Upper lobe of right lung (tissue), 1 donor: ENCODE measurements at places on chromosomes 1 and 21. TPM values are rescaled to one million over a fixed set of nuclear protein-coding genes. Genes with fewer than 3 reads are reported as not detected.
A peak's percentile ranks its signal among the peaks of the same experiment; 100 is the strongest.

- peaks cover 13% of the 10 kb centered on the region for H3K4me1 ChIP-seq
- no peaks in the 10 kb centered on the region for H3K27me3 ChIP-seq
- DNase-seq, result no peak
- no peak overlapping the region for H3K4me3 ChIP-seq
These were observed 150.8 kb downstream of the ETS2 start for GRCh38 chr21:38956521-38956855.

The LORICRIN gene
- total RNA-seq, result not detected

DNA sequence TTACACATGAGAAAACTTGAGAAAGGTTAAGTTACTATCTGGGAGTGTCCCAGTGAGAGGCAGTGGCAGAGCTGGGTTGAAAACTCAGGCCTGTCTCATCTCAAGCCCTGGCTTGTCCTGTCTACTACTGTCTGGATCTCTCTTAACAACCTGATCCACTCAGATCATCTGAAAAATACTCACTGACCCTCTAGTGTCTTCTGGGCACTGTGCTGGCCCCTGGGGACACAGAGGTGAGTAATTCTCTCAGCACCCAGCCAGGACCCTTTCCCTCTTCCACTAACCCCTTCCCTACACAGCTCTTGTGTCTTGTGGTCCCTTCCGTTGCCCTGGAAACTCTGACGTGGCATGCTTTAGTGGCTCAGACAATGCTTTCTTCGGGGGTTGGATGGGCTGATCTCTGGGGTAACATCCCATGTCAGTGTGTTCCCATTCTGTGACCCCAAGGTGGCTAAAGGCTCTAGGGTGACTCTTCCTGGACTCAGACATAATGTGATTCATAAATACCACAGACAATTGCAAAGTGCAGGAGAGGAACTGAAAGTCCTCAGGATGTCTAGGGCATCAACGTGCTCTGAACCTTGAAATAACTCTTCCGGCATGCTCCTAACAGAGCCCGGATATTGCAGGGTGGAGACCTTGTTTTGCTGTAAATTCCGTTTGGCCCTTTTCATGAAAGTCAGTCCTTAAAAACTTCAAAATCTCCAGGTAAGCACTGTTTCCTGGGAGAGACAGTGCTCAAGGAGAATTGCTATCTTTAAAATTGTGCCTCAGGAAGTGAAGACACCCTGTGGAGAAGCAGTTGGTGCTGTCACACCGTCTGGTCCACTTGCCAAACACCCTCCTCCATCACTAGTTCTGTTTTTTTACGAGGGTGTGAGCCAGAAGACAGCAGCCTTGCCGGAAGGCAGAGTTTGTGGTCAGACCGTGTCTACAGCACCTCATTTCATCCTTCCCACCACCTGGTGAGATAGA lies 4.0 kb downstream of the SHISAL2A start:
- H3K4me1 ChIP-seq, result no peaks in the 10 kb centered on the region
- no peak overlapping the region for H3K4me3 ChIP-seq
- peak overlapping the region; percentile 70 for H3K27ac ChIP-seq
- peaks cover 22% of the 10 kb centered on the region for H3K27me3 ChIP-seq

- DNase-seq, result no peak
- no peak overlapping the region for H3K27ac ChIP-seq
- H3K4me3 ChIP-seq, result no peak overlapping the region
- H3K36me3 ChIP-seq, result no peaks in the 10 kb centered on the region
These were observed 1058.1 kb upstream of the TMPRSS15 start for GRCh38 chr21:19461481-19462205.

The DDOST gene
- 161 TPM for total RNA-seq

DNA sequence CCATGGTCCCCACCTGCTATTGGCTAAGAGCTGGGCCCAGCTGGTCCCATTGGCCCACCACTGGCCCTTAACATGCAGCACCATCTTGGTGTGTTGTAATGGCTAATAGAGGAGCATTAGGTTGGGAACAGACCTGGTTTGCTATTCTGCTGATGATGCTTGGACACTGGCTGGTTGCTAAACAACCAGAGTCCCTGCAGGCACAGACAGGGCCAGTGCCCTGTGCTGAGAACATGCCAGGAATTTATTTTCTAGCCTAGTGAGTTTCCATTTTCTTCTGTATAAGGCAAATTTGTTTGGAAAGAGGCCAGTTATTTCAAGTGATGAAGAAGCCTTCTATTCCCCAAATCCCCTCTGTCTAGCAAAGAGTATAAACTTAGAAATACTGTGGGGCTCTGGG lies 42.9 kb upstream of the TDRD10 start:
- no peak overlapping the region for H3K27ac ChIP-seq
- H3K4me1 ChIP-seq, result peaks cover 25% of the 10 kb centered on the region
- peaks cover 40% of the 10 kb centered on the region for H3K36me3 ChIP-seq
- H3K4me3 ChIP-seq, result no peak overlapping the region

DNA sequence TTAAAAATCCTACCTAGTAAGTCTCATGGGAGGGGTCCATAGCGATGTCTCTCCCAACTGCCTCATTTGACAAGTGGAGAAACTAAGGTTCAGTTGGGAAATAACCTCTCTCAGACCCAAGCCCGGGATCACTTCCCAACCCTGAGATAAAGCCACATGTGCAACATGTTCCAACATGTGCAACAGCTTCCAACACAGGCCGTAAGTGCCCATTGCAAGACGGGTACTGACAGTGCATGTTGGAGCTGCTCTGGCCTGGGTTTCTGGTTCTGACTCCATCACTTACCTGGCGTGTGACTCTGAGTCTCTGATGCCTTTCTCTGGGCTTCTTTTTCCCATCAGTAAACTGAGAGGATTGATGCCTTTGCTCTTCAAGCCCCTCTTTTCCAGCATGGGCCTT lies 38.0 kb upstream of the FOXO6 start:
- no peaks in the 10 kb centered on the region for H3K4me1 ChIP-seq
- no peaks in the 10 kb centered on the region for H3K36me3 ChIP-seq
- no peaks in the 10 kb centered on the region for H3K27me3 ChIP-seq
- no peak overlapping the region for H3K4me3 ChIP-seq

The RIPPLY3 gene
- not detected for total RNA-seq

DNA sequence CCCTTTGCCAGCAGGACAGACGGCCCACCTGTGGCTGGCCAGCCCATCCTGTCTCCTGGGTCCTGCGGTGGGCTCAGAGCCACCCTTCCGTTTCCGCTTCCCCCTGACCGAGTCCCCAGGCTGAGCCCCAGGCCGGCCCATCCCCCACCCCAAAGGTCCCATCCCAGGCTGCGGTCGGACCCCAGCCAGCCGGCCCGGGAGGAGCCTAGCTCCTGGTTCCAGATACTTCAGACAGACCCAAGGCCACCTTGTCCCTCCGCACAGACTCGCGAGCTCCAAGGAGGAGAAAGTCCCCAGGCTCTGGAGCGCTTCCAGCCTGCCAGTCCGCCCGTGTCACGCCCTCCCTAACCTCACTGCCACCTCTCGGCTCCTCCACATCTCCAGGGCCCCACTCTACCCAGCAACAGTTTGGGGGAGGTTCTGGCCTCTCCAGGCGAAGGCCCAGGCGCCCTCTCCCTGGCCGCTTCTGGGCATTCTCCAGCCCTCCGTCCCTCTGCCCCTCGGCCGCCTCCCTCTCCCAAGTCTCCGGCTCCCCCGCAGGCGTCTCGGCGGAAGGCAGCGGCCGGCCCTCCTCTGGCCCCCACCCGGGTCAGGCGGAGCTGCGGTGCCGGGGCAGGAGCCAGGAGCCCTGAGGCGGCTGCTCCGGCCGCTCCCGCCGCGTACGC lies 835 bp downstream of the LRRN2 start:
- H3K36me3 ChIP-seq, result no peaks in the 10 kb centered on the region
- DNase-seq, result no peak
- H3K27me3 ChIP-seq, result peaks cover 36% of the 10 kb centered on the region
- no peak overlapping the region for H3K27ac ChIP-seq
- H3K4me1 ChIP-seq, result peaks cover 10% of the 10 kb centered on the region

DNA sequence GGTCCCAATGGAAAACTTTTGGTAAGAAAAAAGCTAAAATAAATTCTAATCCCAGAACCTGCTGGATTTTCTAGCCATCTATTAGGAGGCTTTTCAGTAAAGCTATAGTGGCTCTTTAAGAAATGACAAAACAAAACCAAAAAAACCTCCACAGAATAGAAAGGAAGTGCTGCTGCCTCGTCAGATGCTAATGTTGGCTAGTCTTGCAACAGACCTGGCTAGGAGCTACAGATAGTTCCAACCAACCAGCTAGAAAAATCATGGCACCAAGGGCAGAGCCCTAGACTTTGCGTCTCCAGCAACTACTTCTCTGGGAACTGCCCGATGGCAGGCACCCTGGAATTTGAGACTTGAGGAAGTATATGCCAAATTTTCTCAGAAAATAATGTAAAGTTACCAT lies 7.6 kb downstream of the CD101 start:
- H3K4me1 ChIP-seq, result no peaks in the 10 kb centered on the region
- no peak overlapping the region for H3K4me3 ChIP-seq
- H3K36me3 ChIP-seq, result no peaks in the 10 kb centered on the region
- no peaks in the 10 kb centered on the region for H3K27me3 ChIP-seq
- no peak for DNase-seq

The MCOLN3 gene
- total RNA-seq, result 14.0 TPM

DNA sequence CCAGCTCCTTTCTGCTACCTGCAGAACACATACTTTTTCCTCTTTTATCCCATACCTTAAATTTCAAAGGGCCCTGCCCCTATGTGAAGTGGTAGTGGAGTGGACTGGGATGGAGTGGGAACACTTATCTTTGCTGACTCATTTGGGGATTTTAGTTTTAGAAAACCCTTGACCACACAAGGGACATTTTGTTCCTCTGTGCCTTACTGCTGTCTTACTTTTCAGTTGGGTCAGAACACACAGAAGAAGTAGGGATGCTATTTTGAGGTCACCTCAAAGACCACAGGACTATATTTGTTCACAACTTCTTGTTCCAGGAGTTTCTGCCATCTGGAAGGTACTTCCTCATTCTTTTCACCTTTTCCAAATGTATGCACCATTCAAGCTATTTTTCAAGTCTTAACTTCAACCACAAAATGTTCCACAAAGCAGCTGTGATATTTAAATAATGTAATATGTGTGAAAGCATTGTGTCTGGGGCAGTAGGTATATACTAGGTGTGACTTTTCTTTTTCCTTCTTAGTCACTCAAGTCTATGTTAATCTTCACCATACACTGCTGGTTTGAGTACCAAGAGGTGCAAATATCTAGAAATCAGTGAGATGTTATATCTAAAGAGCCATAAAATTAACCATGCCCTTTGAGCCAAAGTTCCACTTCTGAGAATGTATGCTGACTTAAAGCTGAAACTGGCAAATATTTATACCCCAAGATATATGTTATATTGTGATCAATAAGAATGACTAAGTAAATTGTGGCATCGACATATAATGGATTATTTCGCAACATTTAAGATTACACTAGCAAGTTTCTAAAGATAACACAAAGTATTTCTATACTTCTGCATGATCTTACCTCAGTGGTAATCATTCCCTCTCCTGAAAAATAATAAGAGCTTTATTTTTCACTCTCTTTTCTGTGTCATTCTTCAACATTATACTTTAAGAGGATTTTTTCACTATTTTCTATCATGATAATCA lies 308.5 kb downstream of the MRPL39 start:
- no peaks in the 10 kb centered on the region for H3K4me1 ChIP-seq
- peak overlapping the region; percentile 65 for H3K27ac ChIP-seq
- H3K36me3 ChIP-seq, result no peaks in the 10 kb centered on the region
- no peaks in the 10 kb centered on the region for H3K27me3 ChIP-seq
- no peak for DNase-seq

The SLC9C2 gene
- 0.26 TPM for total RNA-seq

DNA sequence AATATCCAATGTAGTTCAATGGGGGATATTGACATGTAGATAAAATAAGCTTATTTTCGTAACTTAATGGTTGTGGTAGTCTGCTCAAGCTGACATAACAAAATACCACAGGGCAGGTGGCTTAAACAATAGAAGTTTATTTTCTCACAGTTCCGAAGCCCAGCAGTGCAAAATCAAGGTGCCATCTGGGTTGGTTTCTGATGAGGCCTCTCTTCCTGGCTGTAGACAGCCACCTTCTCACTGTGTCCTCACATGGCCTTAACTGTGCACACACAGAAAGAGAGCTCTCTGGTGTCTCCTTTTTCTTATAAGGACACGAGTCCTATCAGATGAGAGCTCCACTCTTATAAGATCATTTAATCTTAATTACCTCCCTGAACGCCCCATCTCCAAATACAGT lies 64.8 kb upstream of the IPO9 start:
- no peak overlapping the region for H3K27ac ChIP-seq
- H3K27me3 ChIP-seq, result no peaks in the 10 kb centered on the region
- H3K4me1 ChIP-seq, result peaks cover 5% of the 10 kb centered on the region
- no peak for DNase-seq
- H3K4me3 ChIP-seq, result no peak overlapping the region

DNA sequence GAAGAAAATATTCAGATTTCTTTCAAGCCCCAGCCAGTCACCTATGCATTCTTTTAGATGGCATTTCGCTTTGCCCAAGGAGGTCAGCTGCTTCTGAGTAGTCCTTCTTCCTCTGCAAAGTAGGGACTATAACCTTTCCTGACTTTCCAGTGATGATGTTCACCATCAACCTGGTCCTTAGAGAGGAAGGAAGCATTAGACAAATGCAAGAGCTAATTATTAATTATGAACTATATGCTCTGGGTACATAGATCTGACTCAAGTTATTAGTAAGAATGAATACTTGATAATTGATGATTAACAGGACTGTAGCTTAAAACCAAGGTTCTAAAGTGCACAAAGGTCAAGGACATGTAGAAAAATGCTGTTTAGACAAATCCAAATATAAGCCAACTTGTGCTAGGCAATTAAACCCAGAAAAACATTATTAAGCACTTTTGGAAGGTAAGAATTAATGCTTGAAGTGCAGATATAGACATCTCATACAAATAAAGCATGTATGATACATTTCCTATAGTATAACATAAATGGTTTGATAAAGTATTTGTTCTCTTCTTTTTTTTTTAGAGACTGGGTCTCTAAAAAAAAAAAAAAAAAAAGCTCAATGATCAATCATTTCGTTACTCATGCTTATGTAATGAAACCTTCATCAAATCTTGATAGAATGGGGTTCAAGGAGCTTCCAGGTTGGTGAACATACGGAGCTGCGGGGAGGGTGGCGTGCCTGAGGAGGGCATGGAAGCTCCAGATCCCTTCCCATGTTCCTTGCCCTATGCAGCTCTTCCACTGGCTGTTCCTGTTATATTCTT lies 11.2 kb upstream of the AGMAT start:
- H3K4me1 ChIP-seq, result no peaks in the 10 kb centered on the region
- H3K36me3 ChIP-seq, result no peaks in the 10 kb centered on the region
- DNase-seq, result no peak
- H3K27ac ChIP-seq, result no peak overlapping the region
- H3K4me3 ChIP-seq, result no peak overlapping the region

The KCNA2 gene
- 0.64 TPM for total RNA-seq

- H3K4me3 ChIP-seq, result no peak overlapping the region
- no peaks in the 10 kb centered on the region for H3K27me3 ChIP-seq
- DNase-seq, result no peak
- H3K27ac ChIP-seq, result no peak overlapping the region
- no peaks in the 10 kb centered on the region for H3K4me1 ChIP-seq
These were observed 28.4 kb upstream of the BCAS2 start for GRCh38 chr1:114609826-114610225.

DNA sequence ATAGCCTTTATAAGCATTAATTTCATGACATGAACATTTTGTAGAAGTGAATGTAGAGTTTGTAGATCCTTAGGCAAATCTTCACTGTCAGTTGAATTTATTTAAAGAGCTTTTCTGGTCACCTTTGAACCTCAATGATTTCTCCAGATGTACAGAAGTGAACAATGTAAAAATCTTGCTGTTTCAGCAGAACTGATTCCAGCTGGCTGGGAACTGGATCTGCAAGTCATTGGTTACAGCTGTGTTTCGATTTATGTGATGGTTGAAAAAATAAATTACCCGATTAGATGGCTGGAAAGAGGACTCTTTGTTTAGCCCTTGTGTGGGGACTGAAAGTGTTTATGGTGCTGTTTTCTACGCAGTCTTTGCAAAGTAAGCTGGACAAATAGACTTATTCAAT lies 849.8 kb downstream of the USP25 start:
- DNase-seq, result no peak
- no peaks in the 10 kb centered on the region for H3K36me3 ChIP-seq
- H3K4me3 ChIP-seq, result no peak overlapping the region
- H3K4me1 ChIP-seq, result peaks cover 4% of the 10 kb centered on the region
- no peaks in the 10 kb centered on the region for H3K27me3 ChIP-seq

The PGLYRP4 gene
- total RNA-seq, result not detected

The SYF2 gene
- total RNA-seq, result 38.8 TPM
